ENCODE measurements at places on chromosomes 3 and 15.

DNA sequence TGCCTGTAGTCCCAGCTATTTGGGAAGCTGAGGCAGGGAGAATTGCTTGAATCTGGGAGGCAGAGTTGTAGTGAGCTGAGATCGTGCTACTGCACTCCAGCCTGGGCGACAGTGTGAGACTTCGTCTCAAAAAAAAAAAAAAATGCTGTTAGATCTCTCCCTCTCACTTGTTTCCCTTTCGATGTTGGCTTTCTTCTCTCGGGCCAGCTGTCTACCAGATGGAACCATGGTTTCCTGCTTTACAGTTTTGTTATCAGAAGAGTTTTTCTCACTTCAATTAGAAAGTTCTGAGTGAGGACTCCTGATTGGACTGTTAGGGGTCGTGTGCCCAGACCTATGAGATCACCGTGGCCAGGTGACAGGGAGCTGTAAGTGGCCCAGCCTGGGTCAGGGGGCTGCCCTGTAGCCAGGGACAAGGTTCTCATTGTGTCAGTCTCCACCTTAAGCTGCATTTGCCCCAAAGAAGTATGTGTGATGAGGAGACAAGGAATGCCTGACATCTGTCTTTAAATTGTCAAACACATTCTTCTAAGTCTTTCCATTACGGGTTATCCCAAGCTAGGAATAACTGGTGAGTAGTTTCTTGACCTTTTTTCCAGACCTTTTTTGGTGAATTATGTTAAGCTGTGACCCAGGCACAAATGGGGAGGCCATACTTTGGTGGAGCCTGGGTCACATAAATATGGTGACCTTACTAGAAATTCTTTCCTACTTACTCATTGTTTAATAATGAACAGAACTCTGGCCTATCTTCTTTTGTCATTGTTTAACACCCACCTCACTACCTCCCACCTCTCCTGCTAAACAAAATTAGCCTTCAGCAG lies 25.2 kb downstream of the SNAPC5 start:
- peak; percentile 11 for DNase-seq

GRCh38 chr15:41564286-41564959 lies 5.4 kb downstream of the TYRO3 start:
- DNase-seq, result no peak

DNA sequence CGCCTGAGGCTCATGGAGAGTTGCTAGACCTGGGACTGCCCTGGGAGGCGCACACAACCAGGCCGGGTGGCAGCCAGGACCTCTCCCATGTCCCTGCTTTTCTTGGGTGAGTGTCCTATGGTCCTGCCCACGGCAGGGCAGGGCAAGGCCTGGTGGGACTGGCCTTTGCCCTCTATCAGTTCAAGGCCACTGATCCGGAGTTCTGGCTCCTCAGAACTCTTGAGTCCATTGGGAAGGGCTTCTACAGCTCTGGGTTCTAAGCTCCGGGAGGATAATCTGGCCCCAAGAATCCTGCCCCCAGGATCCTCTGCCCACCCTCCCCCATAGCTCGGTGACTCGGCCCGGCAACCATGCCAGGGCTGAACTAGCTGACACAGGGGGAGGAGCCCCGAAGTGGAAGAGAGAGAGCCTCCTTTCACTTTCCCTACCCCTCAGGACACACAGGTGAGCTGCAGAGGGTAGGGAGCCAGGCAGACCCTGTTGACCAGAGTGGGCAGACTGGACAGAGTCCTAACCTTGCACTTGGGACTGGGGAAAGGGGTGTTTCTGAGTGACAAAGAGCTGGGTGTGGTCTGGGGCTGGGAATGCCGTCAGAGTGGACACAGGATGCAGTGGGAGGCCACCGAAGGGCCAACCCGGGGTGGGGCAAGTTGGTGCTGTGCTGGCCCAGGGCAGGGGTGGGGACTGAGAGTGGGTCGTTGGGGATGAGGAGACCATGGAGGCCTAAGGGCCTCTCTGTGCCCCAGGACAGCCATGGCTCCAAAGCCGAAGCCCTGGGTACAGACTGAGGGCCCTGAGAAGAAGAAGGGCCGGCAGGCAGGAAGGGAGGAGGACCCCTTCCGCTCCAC lies 664 bp downstream of the PARP3 start:
- DNase-seq, result peak; percentile 73

GRCh38 chr15:68469162-68470048 lies 37.4 kb upstream of the ITGA11 start:
- no peak for DNase-seq

DNA sequence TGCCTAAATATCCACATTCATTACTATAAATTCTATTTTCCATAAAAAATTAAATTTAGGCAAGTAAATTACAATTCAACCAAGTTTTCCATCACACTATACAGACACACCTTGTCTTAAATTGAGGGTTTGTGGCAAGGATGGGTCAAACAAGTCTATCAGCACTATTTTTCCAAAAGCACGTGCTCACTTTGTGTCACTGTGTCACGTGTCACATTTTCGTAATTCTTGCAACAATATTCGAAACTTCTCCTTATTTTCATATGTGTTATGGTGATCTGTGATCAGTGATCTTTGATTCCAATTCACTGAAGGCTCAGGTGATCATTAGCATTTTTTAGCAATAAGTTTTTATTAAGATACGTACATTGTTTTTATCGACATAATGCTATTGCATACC lies 323.3 kb upstream of the CNTN4 start:
- DNase-seq, result no peak

DNA sequence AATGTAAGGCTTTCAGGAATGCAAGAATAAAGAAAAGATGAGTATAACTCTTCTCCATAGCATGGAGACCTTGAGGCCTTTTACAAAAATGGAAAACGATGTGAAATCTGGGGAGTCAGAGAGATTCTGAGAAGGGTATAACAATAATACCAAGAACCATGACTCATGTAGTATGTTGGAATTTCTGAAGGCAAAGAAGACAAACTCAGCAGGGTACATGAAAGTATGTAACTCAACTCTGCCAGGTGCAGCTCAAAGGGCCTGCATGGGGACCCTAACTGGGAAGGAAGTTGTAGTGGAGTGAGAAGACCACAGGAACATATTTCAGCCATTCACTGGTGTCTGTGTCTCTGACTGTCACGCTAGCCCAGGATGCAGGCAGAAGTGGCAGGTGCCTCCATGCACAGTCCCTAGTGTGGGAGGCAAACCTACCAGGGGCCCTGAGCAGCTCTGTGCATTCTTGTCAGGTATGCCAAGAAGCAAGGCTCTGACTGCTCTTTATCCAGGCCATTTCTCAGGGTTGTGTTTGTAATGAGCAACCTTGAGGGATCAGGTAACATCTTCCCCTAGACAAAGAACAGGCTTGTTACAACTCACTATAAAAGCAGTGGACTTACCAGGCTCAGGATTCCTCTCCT lies 57.2 kb downstream of the GPR156 start:
- no peak for DNase-seq

- DNase-seq, result no peak
These were observed 49.5 kb upstream of the PCSK6 start for GRCh38 chr15:101538996-101539395.

GRCh38 chr15:38847666-38848065 lies 283.1 kb upstream of the RASGRP1 start:
- DNase-seq, result no peak

- DNase-seq, result no peak
These were observed 26.3 kb downstream of the ITGA11 start for GRCh38 chr15:68405378-68406250.

DNA sequence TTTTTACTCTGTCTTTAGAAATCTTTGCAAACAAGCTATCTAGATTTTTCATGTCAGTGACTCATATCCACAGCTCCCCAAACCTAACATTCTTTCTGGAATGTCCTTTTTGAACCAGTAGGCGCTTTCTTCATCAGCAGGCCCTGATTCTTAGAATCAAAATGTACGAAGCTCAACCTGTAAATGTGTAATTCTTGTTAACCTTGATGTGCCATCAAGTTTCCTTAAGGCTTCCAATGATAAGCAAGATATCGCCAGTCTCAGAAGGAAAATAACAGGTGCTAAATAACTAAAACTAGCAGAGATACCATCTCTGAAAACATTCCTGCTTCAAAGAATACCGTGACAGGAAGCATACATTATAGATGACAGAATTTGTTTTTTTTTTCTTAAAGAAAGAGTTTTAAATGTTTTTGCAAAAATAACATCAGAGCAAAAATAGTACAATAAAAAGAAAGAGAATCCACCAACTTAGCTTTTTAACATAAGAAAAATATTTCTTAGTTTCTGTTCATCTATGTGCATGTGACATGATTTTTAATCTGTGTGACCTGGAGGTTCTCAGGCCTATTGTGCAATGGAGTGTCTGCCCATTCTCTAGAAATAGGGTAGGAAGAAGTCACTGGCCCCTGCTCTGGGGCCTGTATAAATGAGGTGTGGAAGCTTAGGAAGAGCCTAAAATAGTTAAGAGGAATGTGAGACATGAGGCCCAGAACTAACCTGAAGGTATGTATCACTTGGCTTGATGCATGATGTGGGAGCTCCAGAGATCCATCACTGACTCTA lies 14.7 kb upstream of the SECISBP2L start:
- DNase-seq, result no peak

DNA sequence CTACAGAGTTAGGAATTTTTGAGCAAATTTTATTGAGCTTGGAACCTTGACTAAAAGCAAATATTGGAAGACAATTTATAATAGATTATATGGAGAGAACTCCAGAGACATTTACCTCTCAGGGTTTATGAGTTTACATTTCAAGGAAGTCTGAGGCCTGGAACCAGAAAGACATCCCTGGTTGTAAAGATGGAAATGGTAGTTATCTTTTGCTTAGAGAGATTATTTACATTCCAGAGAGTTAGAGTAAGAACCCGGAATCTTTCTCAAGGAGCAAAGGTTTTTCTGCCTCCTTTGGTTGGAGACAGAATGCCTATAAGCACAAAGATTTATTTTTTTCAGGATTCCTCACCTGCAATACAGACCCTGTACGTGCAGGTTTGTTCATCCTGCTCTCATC lies 458.1 kb downstream of the TBL1XR1 start:
- no peak for DNase-seq

DNA sequence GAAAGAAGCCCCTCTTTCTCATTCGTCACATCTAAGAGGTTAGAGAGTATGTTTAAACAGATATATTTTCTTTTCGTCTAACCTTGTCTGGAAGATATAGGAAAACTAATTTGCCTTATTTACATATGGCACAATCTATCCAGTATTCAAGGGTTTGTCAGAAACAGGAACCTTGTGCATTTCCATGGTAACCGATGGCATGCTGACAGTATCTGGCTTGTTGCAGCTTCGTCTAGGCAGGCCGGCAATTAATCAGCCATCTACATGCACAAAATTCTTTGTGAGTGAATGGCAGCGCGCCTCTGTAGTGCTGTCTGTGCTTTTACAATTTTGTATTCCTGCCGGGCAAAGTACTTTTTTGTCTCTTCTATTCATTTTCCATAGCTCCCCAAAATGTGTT lies 294.0 kb upstream of the SOX2 start:
- no peak for DNase-seq

GRCh38 chr3:51544011-51544775 lies 5.7 kb downstream of the RAD54L2 start:
- no peak for DNase-seq

Measured in transverse colon (tissue), 4 donors.